ENCODE measurements at places on chromosomes 6 and 20. TPM values are rescaled to one million over a fixed set of nuclear protein-coding genes. Genes with fewer than 3 reads are reported as not detected.
A peak's percentile ranks its signal among the peaks of the same experiment; 100 is the strongest.

The TMEM200A gene
- total RNA-seq, result 4.6 TPM

The FAM209B gene
- total RNA-seq, result not detected

- no peaks in the 10 kb centered on the region for H3K27me3 ChIP-seq
- no peaks in the 10 kb centered on the region for H3K36me3 ChIP-seq
- no peak overlapping the region for H3K27ac ChIP-seq
- H3K4me1 ChIP-seq, result no peaks in the 10 kb centered on the region
- H3K4me3 ChIP-seq, result no peak overlapping the region
Observed at GRCh38 chr6:113031591-113032238, 684.6 kb downstream of the RFPL4B start.

The RAB5IF gene
- total RNA-seq, result 79.9 TPM

DNA sequence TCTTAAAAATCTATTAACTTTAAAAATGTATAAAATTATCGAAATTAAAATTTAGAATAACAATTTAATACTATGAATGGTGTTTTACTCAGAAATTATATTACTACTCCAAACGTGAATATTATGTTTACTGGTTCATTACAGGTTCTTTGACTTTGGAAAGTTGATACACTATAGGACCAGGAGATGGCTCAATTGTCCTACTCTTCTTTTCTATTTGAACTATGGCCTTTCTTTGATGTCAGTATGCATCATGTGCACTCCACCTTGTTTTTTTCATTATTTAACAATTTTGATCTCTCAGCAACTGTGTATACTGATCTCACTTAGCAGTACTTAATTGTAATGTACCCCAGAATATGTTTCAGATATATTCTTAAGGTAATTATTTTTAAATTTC, 391.5 kb upstream of the MANEA start:
- no peak for DNase-seq
- H3K27me3 ChIP-seq, result no peaks in the 10 kb centered on the region
- no peak overlapping the region for H3K27ac ChIP-seq
- no peaks in the 10 kb centered on the region for H3K36me3 ChIP-seq
- H3K4me1 ChIP-seq, result no peaks in the 10 kb centered on the region
- no peak overlapping the region for H3K4me3 ChIP-seq

- H3K27ac ChIP-seq, result no peak overlapping the region
- H3K27me3 ChIP-seq, result no peaks in the 10 kb centered on the region
- no peak overlapping the region for H3K4me3 ChIP-seq
- H3K36me3 ChIP-seq, result no peaks in the 10 kb centered on the region
- H3K4me1 ChIP-seq, result no peaks in the 10 kb centered on the region
Observed at GRCh38 chr20:12399110-12399836, 481.6 kb downstream of the BTBD3 start.

The PIGU gene
- 7.4 TPM for total RNA-seq

DNA sequence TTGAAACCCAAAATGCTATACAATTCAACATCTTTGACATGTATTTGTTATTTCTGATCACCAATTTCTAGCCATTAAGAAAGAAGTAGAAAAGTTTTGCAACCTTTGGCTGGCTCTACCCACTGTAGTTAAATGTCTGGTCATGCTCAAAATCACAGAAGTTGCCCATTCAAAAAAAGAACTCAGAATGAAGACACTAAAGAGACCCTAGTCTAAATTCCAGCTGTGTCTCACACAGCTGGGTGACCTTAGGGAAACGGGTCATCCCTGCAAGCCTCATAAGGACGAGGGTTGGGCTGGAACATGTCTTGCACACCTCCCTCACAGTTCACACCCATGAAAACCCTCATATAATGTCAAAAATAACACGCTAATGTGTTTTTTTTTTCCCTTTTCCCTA, 10.3 kb downstream of the FOXQ1 start:
- H3K27ac ChIP-seq, result no peak overlapping the region
- DNase-seq, result no peak
- peaks cover 3% of the 10 kb centered on the region for H3K4me1 ChIP-seq
- no peaks in the 10 kb centered on the region for H3K36me3 ChIP-seq
- H3K27me3 ChIP-seq, result no peaks in the 10 kb centered on the region
- no peak overlapping the region for H3K4me3 ChIP-seq

The KIF6 gene
- 0.80 TPM for total RNA-seq

DNA sequence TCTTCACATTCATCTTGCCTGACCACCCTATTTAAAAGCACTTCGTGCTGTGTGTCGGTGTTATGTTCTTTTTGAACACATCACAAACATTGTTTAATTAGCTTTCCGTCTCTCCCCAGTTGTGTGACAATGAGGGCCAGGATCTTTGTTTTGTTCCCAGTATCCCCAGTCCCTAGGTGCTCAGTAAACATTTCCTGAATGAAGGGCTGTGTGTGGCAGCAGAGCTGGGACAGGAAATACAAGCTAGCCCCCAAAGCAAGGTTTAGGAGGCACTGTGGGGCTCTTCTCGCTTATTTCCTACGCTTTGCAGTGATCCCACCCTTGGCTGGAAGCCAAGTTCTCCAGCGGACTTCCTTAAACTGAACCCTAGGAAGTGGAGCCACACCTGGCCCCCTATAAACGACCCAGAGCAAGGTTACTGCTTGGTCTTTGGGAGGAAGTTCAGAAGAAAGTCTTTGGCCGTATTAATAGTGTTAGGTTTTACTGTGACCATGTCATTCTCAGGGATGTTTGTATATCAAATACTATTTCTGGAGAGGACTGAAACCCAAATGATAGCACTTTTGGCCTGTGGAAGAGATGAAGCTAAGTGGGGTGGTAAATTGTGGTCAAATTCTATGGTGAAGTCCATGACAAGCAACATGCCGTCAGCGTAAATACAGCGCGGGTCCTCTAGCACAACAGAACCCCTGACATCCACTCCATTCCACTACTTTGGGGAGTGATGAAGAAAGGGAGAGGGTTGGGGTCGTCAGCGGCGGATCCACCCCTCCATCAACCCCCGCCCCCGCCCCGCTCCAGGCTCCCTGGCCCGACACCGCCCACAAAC, 570 bp upstream of the FANCE start:
- peak overlapping the region; percentile 63 for H3K4me3 ChIP-seq
- H3K4me1 ChIP-seq, result no peaks in the 10 kb centered on the region
- no peak for DNase-seq
- H3K27ac ChIP-seq, result peak overlapping the region; percentile 30
- no peaks in the 10 kb centered on the region for H3K36me3 ChIP-seq
- no peaks in the 10 kb centered on the region for H3K27me3 ChIP-seq

The GABRR1 gene
- not detected for total RNA-seq

DNA sequence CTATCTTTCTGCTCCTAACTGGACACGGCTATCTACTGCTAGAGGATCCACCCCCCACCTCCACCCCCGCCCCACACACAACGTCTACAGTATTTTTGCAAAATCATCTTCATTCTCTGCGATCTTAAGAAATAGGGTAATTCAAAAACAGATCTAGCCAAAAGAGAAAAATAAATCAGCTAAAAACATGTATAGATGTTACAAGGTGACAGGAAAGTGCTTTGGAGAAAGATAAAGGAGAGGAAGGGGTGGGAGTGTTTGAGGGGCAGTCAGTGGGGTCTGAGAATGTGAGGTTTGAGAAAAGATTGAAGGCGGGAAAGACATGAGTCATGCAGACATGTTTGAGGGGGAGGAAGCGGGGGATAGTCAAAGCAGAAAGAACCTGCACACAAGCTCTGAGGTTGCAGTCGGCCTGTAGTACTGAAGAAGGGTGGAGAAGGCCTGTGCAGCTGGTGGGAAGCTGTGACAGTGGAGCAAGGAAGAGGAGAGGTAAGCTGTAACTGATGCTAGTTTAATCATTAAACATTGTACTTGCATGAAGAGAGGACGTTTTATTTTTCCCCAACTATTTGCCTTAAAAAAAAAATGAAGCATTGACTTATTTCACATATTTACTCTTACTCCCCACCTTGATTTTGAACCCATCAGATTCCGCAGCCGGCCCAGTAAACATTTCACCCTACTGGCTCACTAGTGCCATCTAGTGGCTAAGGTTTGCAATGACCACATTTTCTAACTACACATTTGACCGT, 332.6 kb downstream of the ADGRB3 start:
- peak; percentile 53 for DNase-seq
- H3K27me3 ChIP-seq, result no peaks in the 10 kb centered on the region
- H3K36me3 ChIP-seq, result no peaks in the 10 kb centered on the region
- H3K27ac ChIP-seq, result no peak overlapping the region
- H3K4me3 ChIP-seq, result no peak overlapping the region
- H3K4me1 ChIP-seq, result no peaks in the 10 kb centered on the region

DNA sequence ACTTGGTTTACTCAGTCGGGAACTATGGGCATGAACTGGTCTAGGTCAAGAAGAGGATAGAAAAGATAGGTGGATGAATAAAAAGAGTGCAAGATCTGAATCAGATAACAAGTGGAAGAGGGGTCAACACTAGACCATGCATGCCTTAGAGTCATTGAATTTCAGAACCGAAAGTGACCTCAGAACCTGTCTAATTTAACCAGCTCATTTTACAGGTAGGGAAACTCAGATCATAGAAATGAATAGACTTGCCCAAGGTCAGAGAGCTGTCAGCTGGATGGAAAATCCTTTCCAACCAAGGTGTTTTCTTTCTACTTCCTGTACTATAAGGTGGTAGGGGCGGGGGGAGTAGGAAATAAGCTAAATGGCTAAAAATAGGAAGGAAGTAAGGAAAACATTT, 121.4 kb upstream of the ADGRF1 start:
- DNase-seq, result no peak
- no peak overlapping the region for H3K4me3 ChIP-seq
- H3K27me3 ChIP-seq, result no peaks in the 10 kb centered on the region
- H3K4me1 ChIP-seq, result no peaks in the 10 kb centered on the region
- no peaks in the 10 kb centered on the region for H3K36me3 ChIP-seq
- no peak overlapping the region for H3K27ac ChIP-seq

- no peaks in the 10 kb centered on the region for H3K4me1 ChIP-seq
- no peak for DNase-seq
Observed at GRCh38 chr6:76326871-76327270, 254.4 kb upstream of the IMPG1 start.
